ENCODE measurements at places on chromosomes 6 and 20.
A peak's percentile ranks its signal among the peaks of the same experiment; 100 is the strongest.

DNA sequence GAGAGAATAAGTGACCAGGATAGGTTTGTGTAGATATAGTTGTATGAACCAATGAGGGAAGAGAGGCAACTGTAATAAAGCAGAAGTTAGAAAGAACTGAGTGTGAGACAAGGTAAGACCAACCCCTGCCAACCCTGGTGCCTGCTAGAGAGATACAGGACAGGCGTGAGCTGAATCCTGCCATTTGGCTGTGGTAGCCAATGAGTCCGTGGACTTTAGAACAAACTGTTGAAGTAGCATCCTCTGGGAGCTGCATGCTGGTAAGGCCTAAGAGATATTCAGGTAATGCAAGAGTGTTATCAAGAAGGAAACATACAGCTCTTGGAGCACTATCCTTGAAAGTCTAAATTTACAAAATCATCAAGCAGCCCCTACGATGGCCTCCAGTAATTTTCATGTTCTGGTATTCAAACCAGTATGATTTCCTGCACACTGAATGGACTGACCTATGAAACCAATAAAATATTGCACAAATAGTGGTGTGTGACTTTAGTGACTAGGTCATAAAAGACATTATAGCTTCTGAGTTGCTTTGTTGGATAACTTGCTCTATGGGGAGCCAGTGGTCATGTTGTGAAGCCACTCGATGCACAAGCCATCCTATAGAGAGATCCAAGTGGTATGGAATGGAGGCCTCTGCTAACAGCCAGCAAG is 24.0 kb downstream of the BTBD3 start:
- no peak for DNase-seq

DNA sequence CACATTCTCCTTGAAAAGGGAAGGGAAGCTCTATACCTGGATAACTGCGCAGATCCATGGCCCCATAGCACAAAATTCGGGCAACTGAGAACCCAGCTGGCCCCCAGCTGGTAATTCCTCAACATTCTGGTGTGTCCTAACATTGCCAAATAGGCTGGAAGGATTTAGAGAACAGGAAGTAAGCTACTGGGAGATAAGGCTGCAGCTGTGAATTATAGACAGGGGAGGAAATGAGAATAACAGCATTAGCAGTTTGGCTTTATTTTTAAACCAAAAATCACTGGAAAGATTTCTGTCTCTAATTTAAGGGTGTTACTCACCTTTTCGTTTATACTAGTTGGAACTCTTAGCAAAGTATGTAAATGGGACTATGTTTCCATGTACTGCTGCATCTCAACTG is 97.2 kb downstream of the TULP4 start:
- no peak for DNase-seq

DNA sequence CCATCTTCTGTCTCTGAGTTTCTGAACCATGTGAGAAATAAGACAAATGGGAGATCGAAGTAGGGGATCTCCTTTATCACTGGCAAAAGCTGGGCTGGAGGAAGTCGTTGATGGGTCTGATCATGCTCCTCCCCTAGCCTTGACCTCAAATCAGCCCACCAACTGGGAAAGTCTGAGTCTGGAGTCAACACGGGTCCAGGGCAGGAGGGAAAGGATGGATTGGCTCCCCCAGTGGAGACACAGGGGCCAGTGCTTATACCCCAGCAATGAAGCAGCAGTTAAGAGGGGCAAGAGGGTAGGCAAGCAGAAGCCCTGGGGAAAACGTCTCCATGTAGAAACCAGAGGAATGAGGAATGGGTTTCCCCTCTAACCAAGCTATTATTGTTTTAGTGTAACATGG is 152.6 kb downstream of the TBC1D7 start:
- DNase-seq: no peak

- DNase-seq: peak; percentile 56
These were observed 93.2 kb downstream of the GMPR start for GRCh38 chr6:16331384-16332174.

GRCh38 chr6:98932381-98932780 is 15.4 kb downstream of the FBXL4 start:
- no peak for DNase-seq

DNA sequence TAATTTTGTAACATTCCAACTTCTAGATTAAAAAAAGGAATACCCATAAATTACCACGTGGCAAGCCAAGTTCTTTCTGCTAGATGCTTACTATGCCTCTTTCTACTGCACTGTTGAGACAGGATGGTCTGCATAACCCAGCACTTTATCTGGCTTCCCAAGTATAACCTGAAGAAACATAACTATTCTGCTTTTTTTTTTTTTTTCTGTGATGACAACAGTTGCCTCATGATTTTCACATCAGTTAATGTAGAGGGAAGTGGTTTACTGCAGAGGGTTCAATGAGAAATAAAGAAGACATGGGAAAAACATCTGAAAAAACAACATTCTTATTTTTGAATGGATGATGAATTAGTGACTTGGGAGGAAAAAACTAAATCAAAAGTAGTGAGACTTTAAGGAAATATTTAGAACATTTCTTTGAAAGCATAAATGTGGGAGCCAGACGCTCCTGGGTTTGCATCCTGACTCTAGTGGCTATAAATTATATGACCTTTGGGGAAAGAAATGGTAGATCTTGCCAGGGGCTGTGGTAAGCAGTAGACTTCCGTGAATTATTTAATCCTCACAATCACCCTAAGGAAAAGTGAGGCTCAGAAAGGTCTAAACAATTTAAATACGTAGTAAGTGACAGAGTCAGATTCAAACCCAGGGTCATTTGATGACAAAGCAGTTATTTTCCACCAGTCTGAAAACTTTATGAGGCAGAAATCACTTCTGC is 230.7 kb downstream of the PHACTR1 start:
- DNase-seq: no peak

- no peak for DNase-seq
These were observed 52.0 kb downstream of the BFSP1 start for GRCh38 chr20:17479063-17479657.

DNA sequence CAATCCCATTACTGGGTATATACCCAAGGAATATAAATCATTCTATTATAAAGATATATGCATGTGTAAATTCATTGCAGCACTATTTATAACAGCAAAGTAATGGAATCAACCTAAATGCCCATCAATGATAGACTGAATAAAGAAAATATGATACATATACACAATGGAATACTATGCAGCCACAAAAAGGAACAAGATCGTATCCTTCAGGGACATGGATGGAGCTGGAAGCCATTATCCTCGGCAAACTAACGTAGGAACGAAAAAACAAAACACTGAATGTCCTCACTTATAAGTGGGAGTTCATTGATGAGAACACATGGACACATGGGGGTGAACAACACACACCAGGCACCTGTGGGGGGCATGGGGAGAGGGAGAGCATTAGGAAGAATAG is 156.7 kb downstream of the RNGTT start:
- no peak for DNase-seq

- peak; percentile 12 for DNase-seq
These were observed 31.6 kb upstream of the LAMA4 start for GRCh38 chr6:112286010-112286409.

- DNase-seq: no peak
These were observed 412.6 kb upstream of the PLCB4 start for GRCh38 chr20:8656335-8656734.

DNA sequence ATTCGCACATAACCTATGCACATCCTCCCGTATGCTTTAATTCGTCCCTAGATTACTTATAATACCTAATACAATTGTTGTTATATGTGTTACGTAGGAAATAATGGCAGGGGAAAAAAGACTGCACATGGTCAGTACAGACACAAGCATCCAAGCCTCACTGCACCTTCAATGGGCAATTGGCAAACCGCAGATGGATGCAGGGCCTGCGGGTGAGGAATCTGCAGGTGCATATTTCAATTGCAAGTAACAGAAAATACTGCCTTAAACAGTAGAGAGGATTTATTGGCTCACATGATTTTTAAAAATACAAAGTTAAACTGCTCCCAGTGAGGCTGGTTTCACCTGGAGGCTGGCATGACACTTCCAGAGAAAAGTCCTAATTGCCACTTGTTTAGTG is 142.1 kb upstream of the MLN start:
- no peak for DNase-seq

GRCh38 chr20:52410731-52411234 is 219.2 kb upstream of the ZFP64 start:
- no peak for DNase-seq

GRCh38 chr20:45307076-45307640 is 518 bp downstream of the RBPJL start:
- DNase-seq: no peak

DNA sequence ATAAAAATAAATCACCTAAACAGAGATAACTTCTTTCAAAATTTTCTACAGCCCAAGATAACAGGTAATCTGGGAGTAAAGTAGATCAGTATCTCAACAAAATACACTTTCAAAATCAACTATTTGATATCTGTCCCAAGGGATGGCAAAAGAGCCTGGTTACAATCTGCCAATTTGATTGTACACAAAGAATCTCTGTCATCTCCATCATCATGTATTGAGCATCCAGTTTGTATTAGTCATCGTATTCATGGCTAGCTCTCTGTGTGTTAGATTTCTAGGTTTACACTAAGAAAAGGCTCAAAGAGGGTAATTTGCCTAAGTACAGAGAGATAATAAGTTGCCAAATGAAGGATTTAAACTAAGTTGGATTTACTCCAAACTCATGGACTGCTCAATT is 329.0 kb upstream of the NRSN1 start:
- no peak for DNase-seq

- DNase-seq: no peak
These were observed 275.4 kb downstream of the PHF3 start for GRCh38 chr6:63910863-63911551.

- no peak for DNase-seq
These were observed 19.6 kb upstream of the DSE start for GRCh38 chr6:116351101-116351500.

DNA sequence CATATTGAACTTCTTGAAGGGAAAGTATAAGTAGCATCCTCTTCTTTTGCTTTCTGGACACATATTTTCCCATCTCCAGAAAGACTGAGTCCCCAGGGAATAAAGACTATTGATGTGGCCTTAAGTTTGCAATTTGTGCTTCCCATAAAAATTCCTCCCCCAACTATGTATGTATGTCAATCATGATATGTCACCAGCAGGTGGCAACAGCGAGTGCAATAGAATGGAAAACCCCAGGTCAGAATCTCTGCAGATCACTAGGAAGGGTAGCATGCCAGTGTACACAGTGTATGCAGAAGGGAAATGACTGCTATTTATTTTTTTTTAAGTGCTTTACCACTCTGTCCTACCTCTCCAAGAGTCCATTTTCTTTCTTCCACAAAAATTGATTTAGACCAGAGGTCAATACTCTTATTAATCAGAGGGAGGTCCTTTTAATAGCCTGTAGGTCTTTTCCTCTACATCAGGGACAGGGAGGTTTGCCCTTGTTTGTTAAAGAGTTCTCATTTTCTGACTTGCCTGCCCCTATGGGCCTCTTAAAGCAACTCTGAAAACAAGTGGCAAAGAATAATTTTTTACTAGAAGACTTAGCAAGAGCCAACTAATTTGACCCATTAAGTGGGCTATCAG is 61.4 kb downstream of the BMP2 start:
- DNase-seq: no peak

DNA sequence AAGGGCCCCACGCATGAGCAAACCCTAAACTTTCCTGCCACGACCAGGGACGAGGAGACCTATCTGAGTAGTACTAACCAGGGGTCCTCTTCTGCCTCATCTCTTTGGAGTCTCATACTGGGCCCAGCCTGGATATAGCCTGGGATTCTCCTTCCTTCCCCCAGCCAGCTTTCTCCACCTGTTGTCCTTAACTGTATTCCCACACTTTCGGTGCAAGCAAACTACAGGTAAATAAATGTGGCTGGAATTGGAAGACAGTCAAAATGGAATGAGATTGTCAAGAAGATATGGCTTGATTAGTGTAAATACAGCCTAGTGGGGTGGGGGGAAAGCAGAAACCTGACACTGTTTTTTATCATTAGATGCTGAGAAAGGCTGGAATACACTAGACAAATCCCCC is 23.5 kb upstream of the LY86 start:
- DNase-seq: no peak

- no peak for DNase-seq
These were observed 9.7 kb upstream of the QKI start for GRCh38 chr6:163404825-163405265.
